ENCODE measurements at places on chromosomes 3 and 15.

DNA sequence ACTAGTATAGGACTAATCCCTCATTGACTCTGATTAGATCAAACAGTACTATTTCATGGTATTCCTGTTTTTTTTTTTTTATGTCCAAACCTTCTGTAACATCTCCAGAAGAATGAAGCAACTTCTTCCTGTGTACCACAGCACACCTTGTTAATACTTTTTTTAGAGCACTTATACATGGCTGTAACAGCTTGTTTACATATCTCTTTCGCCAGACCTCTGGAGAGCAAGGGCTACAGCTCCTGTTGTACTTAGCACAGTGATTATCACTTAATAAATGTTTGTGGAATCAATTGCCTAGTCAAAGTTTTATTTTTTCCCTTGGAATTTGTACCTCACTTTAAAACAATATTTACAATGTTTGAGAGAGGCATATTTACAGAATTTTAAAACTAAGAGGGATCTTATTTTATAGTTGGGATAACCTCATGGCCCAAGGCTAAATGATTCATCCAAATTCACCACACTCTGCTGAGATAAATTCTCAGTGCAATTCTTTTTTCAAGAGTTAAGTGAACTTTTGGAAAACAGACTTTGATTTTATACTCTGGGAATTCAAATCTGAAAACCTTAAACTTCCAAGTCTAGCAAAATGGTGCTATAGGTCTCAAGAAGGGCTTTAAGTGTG is 9.2 kb upstream of the GATM start:
- DNase-seq: no peak

DNA sequence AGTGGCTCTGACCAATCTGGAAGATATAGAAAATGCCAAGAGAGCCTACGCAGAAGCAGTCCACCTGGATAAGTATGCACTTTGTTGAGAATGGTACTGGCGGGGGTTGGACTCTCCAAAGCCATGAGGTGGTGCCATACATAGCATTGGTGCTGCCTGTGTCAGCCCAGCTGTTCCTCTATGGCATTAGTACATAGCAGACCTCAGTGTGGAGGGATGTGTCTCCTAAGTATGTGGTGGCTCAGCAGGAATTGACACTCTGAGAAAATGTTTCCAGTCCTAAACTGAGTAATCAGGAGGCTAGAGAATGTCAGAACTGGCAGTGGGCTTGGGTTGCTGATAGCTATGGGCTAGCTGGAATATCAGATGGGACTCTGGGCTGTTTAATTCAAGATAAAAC is 48.4 kb downstream of the ADPGK start:
- no peak for DNase-seq

- no peak for DNase-seq
Measured at GRCh38 chr3:38743043-38743442, 73.0 kb downstream of the SCN10A start.

DNA sequence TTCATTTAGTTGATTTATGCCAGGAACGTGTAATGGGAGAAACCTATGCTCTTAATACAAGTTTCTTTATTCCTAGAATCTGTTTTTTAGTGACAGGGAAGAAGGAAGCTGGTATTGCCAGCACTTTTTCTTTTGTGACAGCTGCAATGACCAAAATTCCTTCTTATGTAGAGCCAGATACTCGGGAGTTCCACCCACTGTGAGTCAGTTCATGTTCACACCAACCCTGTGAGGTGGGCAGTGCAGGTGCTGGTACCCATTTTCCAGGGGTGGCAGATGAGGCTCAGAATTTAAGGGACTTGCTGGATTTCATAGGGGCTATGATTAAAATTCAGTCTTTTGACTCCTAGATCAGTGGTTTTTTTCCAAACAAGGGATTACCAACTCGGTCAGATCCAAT is 34.7 kb downstream of the OXNAD1 start:
- DNase-seq: no peak

GRCh38 chr3:57559526-57559925 is 3.5 kb downstream of the PDE12 start:
- DNase-seq: no peak
